ENCODE measurements at places on chromosomes 3 and 15.
A peak's percentile ranks its signal among the peaks of the same experiment; 100 is the strongest.

DNA sequence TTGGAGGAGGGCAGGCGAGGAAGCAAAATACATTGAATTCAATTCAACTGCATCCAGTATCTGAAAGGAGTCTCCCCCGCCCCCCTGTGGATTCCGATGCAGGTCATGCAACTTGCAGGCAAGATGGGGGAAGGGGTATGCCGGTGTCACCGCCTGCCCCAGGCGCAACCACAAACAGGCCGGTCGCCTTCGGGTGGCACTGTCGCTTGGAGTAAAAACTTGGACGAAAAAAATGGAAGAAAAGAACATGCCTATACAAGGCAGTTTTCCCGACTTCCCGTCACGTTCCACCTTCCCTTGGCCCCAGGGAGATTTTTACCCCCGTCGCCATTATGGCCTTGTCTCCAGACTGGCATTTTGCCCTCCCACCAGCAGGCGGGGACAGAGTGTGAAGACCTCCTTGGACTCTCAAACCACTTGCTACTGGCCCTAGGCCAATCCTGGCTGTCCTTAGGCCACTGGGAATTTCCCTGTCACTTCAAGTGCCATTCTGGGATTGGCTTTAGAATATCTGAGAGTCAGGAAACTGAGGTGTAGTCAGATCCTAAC, 1.6 kb upstream of the NTRK3 start:
- DNase-seq = peak; percentile 41

DNA sequence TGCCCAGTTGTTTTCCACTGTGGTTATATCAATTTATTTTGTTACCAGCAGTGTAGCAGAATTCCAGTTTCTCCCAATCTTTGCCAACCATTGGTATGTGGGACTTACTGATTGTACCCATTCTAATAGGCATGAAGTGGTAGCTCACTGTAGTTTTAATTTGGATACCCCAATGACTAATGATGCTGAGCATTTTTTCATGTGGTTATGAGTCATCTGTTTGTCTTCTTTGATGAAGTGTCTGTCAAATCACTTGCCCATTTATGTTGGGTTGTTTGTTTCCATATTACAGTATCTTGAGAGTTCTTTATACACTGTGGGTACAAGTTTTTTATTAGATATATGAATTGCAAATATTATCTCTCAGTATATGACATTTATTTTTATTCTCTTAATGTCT, 644.3 kb downstream of the NR2F2 start:
- DNase-seq = no peak

GRCh38 chr3:42262525-42262924, 3.5 kb downstream of the CCK start:
- DNase-seq = no peak

DNA sequence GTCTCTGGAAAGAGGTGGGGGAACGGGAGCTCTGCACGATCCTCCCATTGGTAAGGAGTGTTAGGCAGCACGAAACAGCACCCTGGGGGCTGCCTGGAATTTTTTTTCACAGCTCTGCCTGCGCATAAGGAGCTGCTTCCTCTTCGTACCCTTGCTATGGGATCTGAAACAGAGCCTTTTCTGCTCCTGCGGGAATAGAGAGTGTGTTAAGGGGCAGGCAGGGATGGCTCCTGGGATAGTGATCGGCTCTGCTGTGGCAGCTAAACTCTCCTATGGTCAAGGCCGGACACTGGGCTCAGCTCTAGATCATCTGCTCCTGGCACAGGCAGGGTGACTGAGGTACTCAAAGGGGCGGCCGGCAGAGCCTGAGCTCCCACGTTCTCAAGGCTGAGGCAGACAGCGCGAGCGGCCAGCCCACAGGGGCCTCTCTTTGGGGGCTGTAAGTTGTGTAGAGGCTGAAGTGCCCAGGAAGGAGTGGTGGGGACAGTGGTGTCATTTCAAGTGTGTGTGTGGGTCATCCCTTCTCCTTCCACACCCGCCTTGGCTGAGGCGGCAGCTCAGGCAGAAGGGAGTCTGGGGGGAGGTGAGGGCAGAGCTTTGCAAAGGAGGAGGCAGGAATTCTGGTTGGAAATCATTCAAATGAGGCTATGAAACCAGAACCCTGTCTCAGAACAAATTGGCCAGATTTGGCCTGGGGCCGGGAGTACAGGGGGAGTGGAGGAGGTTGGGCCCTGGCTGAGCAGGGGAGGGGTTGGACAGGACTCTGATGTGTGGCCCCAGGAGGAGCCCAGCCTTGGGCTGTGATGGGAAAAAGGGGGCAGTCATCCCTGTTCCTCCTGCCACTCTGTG, 31.0 kb downstream of the EPHB3 start:
- DNase-seq = peak; percentile 62

DNA sequence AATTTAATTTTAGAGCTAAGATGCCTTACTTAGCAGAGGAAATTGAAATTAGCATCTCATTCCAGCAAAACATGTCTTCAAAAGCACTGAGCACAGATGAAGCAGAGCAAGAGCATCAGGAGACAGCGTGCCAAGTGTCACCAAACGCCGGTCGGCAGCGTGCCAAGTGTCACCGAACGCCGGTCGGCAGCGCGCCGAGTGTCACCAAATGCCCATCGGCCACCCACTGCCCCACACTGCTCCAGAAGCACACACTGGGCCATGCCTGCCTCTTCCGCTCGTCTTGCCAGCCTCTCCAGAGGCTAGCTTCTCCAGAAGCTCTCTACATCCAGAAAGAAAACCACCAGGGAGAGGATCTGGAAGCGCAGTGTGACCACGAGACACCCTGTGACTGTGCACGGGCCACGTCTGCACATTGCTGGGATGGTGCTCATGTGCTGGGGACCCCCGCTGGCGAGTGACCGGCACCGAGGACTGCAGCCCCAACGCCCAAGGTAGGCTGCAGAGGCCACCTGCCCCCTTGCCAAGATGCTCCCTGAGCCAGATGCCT, 37.8 kb downstream of the CYFIP1 start:
- no peak for DNase-seq

DNA sequence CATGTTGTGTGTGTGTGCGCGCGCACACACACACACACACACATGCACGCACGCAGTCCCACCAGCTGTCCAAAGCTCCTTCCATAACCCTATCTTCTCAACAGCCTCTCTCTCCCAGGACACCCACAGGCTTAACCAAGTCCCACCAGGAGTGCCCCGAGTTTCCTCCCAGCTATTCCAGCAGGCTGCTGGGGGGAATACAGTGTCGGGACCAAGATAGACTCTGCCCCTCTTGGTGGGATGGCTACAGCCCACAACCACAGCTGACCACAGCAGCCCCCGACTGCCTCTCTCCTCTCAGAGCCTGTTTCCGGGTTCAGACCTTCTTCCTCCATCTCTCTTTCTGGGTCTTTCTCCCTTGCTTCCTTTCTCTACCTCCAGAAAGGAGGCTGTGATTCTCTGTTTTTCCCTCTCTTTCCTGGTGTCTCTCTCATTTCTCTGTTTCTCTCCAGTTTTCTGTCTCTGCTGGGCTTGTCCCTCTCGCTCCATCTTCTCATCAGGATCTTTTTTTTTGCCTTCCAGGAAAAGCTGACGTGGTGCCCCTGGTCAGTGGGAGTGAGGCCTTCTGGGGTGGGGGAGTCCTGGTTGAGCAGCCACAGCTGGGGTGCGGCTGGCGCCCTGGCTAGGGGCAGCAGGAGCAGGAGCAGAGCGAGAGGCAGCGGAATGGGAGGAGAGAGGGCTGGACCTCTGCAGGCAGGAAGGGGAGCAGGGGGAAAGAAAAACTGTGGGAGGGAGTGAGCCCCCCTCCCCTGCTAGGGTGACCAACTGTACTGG, 3.3 kb upstream of the ISLR start:
- DNase-seq = no peak

GRCh38 chr3:10961921-10962320, 30.6 kb upstream of the SLC6A1 start:
- no peak for DNase-seq

GRCh38 chr3:157156837-157157635, 2.9 kb downstream of the CCNL1 start:
- DNase-seq = no peak

- no peak for DNase-seq
These were observed 66.1 kb downstream of the BOC start for GRCh38 chr3:113277414-113277813.

GRCh38 chr3:183515968-183516851, 39.3 kb downstream of the KLHL6 start:
- no peak for DNase-seq

GRCh38 chr3:54321520-54321919, 199.2 kb downstream of the CACNA2D3 start:
- no peak for DNase-seq

DNA sequence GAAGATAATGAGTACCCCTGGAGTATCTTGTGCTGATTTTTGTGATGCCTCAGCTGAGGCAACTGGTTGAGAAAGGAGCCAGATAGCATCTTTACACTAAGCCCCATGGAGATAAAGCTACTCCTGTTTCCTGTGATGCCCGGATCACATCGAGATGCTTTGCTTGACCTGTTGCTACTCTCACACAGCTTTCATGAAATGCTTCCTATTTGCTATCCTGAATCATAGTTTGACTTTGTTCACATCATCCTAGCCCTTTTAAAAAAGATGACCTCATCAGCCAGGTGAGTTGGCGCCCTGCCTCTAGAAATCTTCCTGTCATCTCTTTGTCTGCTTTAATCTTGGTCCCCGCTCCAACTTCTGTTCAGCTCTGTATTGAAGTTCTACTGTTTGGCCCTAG, 409.6 kb upstream of the TBL1XR1 start:
- no peak for DNase-seq

- DNase-seq = no peak
These were observed 95.4 kb upstream of the CADPS start for GRCh38 chr3:62970648-62971047.

DNA sequence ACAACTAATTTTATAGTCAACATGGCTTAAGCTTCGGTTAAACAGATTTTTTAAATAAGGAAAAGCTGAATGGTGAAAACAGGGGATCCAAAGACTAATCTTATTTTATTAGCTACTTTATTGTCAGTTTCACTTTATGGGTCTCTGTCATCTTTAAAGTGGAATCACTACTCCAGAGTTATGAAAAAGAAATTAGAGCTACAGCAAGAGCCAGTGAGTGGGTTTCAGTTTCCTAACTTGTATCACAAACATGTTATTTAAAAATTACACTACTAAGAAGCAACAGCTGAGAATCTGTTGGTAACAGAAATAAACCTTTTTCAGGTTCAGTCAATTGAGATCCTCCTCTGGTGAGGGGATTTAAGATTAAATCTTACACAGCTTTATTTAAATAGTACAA, 10.0 kb downstream of the PHC3 start:
- no peak for DNase-seq

- DNase-seq = peak; percentile 44
These were observed 75.7 kb downstream of the ITPR1 start for GRCh38 chr3:4568841-4569240.

GRCh38 chr3:10157031-10157430, 7.7 kb upstream of the IRAK2 start:
- DNase-seq = no peak

- no peak for DNase-seq
These were observed 37.5 kb downstream of the GAP43 start for GRCh38 chr3:115660646-115661337.

- no peak for DNase-seq
These were observed 320.3 kb upstream of the SATB1 start for GRCh38 chr3:18745472-18745871.

- DNase-seq = no peak
These were observed 596.2 kb upstream of the DPPA4 start for GRCh38 chr3:109933576-109933975.

- DNase-seq = no peak
These were observed 3.0 kb upstream of the LPP start for GRCh38 chr3:188150982-188151381.

- no peak for DNase-seq
These were observed 3.9 kb downstream of the TMED3 start for GRCh38 chr15:79314811-79315210.

DNA sequence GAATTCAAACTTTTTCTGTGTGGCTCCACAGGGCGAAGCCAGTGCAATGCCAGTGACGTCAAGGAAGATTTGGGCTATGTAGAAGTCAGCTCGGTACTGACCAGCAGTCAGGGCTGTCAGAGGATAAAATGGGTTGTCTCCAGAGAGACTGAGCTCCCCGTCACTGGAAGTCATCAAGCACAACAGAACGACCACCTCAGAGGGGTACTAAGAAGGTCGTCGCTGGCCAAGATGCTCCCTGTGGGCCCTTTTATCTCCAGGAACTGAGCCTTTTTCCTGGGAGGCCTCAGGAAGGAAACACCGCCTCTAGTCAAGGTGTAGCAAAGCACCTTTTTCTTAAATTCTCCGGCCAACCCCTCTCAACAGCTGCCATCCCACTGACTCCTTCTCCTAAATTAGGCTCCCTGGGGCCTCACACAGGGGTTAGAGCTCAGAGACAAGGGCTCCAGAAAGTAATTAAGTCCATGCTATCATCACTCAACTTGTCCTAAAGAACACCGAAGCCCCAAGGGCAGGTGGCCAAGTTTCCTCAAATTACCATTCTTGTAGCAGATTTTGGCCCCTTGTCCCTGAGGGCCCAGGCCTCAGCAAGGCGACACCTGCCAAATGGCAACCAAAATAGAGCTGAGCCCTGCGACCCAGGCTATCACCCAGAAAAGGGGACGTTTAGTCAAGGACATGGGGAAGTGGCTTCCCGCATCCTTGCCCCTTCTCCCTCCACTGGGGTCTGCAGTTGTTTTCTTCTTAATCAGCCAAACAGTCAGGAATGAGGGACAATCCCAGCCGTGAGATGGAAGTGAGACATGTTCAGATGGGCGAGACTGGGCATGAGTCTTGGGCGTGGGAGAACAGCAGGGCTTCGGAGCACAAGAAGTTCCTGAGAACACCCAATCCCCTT, 48.0 kb downstream of the SSUH2 start:
- DNase-seq = no peak

GRCh38 chr3:36210840-36211651, 169.3 kb upstream of the STAC start:
- no peak for DNase-seq

DNA sequence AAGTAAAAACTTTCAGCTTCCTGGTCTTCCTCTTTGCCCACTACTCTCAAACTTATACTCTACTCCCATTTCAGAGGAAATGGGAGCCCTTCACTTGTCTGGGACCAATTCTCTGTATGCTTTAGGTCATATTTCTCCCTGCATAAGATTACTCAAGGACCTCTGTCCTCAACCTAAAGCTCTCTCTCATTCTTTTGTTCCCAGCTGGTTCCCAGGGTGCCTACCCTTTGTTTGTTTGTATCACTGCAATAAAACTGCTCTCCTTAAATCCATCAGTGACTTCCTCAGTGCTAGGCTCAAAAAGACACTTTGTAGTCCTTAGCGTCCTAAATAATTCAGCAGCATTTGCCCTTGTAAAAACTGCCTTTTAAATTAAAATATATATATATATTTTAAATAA, 2.9 kb downstream of the NGRN start:
- no peak for DNase-seq

GRCh38 chr3:9196020-9196419, 53.4 kb downstream of the SRGAP3 start:
- DNase-seq = peak; percentile 82

GRCh38 chr3:76311941-76312340, 526.6 kb upstream of the ZNF717 start:
- DNase-seq = no peak

DNA sequence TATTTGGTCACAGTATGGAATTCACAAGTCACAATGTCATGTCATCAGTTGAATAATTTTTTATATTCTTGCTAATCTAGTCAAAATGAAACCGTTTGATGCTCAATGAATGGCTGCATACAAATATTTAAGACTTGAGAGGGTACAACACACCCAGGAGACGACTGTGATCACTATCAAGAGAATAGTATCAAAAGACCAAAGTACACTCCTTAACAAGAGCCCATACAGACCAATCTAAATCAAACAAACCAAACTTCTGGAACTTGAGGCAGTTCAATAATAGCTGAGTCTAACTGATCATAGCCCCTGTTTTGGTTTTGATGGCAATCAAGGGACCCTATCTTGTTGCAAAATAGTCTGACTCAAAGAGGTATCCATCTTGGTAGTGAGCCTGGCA, 265.1 kb downstream of the THSD4 start:
- DNase-seq = no peak

GRCh38 chr3:52606373-52607085, 70.1 kb downstream of the UQCC5 start:
- DNase-seq = no peak
